H9 (cell line): ENCODE measurements at places on chromosomes 12 and 14.
A peak's percentile ranks its signal among the peaks of the same experiment; 100 is the strongest.

- no peaks in the 10 kb centered on the region for H3K27me3 ChIP-seq
- H3K36me3 ChIP-seq: no peaks in the 10 kb centered on the region
- H3K4me3 ChIP-seq: no peak overlapping the region
Observed at GRCh38 chr12:5260086-5260485, 171.8 kb upstream of the NTF3 start.

DNA sequence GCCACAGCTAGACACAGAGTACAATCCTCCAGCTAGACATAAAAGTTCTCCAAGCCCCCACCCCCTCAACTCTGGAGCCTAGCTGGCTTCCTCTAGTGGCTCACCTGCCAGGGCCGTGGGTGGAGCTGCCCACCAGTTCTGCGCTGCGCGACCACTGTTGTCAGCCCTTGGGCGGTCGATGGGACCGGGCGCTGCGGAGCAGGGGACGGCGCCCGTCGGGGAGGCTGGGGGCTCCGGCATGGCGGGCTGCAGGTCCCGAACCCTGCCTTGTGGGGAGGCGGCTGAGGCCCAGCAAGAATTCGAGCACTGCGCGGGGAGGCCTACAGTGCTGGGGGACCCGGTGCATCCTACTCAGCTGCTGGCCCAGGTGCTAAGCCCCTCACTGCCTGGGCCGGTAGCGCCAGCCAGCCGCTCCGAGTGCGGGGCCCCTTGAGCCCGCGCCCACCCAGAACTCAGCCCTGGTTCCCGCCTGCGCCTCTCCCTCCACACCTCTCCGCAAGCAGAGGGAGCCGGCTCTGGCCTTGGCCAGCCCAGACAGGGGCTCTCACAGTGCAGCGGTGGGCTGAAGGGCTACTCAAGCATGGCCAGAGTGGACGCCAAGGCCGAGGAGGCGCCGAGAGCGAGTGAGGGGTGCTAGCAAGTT, 51.0 kb downstream of the RTN1 start:
- H3K4me3 ChIP-seq: no peak overlapping the region
- no peak overlapping the region for H3K27ac ChIP-seq
- no peak for DNase-seq
- no peaks in the 10 kb centered on the region for H3K36me3 ChIP-seq

DNA sequence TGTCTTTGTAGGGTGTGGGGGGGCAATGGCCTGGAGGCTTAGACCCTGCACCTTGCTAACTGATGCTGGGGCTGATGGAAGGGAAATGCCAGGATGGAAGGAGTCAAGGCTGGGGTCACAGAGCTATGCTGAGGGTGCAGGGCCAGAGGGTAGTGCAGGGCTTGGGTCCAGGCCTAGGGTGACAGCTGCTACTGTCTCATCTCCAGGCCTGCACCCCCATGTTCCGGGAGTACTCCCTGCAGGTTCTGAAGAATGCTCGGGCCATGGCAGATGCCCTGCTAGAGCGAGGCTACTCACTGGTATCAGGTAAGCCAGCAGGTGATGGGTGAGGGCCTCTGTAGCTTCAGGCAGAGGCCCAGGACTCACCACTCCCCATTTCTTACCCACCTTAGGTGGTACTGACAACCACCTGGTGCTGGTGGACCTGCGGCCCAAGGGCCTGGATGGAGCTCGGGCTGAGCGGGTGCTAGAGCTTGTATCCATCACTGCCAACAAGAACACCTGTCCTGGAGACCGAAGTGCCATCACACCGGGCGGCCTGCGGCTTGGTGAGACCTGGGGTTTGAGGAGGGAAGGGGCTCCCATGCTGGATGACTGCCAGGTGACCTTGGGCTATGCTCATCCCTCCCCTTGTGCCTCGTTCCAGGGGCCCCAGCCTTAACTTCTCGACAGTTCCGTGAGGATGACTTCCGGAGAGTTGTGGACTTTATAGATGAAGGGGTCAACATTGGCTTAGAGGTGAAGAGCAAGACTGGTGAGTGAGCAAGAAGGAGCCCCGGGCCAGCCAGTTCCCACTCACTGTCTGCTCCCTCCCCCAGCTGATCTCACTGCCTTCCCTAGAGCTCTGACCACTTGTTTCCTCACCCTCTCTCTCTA, 4.1 kb downstream of the SHMT2 start:
- H3K27ac ChIP-seq: no peak overlapping the region
- no peak for DNase-seq
- peaks cover 23% of the 10 kb centered on the region; the same call in 1 of the 2 replicates for H3K27me3 ChIP-seq
- H3K4me3 ChIP-seq: peak overlapping the region; percentile 9; the same call in 1 of the 3 replicates

DNA sequence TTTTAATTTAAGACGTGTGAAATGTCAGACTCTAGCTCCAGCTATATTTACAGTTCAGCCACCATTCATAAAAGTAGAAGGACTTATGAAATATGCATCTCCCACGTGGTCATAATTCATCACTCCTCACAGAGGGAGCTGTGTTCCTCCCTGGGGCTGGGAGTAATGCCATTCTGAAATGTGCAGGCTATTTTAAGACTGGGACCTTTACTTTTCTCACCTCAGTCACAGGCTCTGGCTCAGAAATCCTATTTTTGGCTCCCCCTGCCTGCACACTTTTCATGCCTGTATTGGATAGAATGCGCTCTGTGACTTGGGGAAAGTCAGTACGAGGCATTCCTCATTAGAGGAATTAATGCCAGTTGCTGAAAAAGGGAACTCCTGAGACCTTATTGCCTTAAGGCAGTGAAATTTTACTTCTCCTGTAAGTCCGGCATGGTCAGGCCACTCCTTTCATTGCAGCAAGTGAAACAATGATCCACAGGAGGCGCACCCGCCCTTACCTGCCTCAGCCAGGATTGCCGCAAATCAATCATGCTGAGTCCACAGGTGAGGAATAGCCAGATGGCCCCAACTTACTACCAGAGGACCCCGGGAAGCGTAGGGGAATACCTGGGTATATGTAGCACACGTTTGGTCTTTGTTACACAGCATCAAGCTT, 1133.2 kb upstream of the TMEM132C start:
- H3K27me3 ChIP-seq: no peaks in the 10 kb centered on the region
- H3K4me1 ChIP-seq: no peaks in the 10 kb centered on the region
- DNase-seq: peak; percentile 83
- H3K36me3 ChIP-seq: no peaks in the 10 kb centered on the region
- no peak overlapping the region for H3K4me3 ChIP-seq
- no peak overlapping the region for H3K27ac ChIP-seq

DNA sequence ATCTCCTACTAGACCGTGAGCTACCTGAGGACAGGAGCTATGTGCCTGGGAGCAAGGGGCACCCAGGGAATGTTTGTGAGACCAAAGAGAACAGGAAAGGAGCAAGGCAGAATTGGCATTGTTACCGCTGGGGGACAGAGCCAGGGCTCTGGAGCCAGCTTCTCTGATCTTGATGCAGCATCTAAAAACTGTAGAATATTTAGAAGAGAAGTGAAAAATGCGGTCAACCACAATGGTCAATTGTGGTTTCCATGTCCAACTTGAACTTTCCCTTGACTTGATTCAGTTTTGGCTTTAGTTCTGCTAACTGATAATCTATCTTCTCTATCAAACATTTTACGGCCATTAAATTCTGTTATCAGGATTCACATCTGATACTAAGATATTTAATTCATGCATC, 201.2 kb downstream of the ANO4 start:
- no peaks in the 10 kb centered on the region for H3K27me3 ChIP-seq
- no peak overlapping the region for H3K4me3 ChIP-seq
- no peak for DNase-seq
- H3K36me3 ChIP-seq: no peaks in the 10 kb centered on the region
- no peak overlapping the region for H3K27ac ChIP-seq
- H3K4me1 ChIP-seq: no peaks in the 10 kb centered on the region

DNA sequence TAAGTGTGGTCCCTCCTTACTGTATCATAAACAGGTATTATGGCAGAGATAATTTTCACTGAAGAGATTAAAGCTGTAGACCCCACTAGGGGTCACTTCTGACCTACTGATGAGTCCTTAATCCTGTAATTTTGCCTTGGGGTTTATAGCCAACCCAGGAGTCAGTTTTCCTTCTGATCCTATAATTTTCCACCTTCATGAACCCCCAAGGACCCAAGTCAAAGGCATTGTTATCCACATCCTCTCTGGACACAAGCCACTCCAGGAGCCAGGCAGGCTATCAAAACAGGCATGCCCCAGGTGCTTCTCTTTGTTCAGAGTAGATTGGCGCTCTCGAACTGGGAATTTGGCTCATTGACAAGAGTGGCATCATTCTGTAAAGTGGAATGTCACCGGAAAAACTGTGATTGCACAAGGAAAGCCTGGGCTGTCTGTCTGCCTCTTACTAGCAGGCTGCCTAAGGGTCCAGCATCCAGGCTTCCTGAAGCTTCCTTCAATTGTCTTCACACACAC, 1523.2 kb upstream of the FLRT2 start:
- no peak for DNase-seq
- no peak overlapping the region for H3K4me3 ChIP-seq
- no peak overlapping the region for H3K27ac ChIP-seq
- H3K36me3 ChIP-seq: no peaks in the 10 kb centered on the region
- no peaks in the 10 kb centered on the region; the same call in 1 of the 2 replicates for H3K4me1 ChIP-seq

GRCh38 chr12:93664573-93665138, 12.5 kb upstream of the CRADD start:
- H3K4me1 ChIP-seq: no peaks in the 10 kb centered on the region
- DNase-seq: no peak
- H3K27me3 ChIP-seq: no peaks in the 10 kb centered on the region
- H3K27ac ChIP-seq: no peak overlapping the region

DNA sequence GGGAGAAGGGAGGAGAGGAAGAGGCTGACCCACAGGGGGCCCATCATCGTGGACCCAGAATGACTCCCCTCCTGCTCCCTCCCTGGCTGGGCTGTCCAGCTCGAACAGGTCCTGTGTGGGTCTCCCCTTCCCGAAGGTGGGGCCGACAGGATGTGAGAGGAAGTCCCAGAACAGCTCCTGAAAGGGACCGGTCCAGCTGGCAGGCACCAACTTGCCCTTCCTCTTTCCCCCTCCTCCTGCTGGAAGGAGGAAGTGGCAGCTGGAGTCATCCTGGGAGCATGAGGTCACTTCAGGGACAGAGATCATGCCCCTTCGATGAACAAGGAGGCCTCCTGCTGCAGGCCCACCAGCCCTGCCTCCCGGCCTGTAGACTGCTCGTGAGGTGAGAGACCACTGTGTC, 35.0 kb upstream of the BEGAIN start:
- no peak overlapping the region for H3K4me3 ChIP-seq
- H3K4me1 ChIP-seq: no peaks in the 10 kb centered on the region
- no peak overlapping the region for H3K27ac ChIP-seq
- no peaks in the 10 kb centered on the region for H3K27me3 ChIP-seq
- no peak for DNase-seq

GRCh38 chr14:24605435-24606190, 3.9 kb downstream of the GZMH start:
- H3K27ac ChIP-seq: no peak overlapping the region
- DNase-seq: peak; percentile 74
- no peak overlapping the region for H3K4me3 ChIP-seq
- no peaks in the 10 kb centered on the region for H3K4me1 ChIP-seq

DNA sequence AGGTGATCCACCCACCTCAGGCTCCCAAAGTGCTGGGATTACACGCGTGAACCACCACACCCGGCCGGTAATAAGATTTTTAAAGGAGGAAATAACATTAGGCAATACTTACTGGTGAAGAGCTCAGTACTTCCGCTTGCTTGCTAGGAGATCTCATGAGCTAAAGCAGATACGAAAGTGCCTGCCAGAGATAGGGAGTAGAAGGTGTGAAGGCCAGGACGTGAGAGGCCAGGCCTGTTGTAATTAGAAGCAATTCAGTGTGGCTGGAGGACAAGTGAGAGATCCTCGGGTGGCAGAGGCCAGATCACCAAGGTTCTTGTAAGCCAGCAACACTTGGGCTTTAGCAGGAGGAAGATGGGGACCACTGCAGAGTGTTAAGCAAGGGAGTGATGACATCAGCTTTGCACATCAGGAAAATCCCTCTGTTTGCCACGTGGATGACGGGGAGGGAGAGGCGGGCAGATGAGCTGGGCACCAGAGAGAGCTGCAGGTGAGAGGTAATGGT, 7.6 kb downstream of the TECPR2 start:
- no peaks in the 10 kb centered on the region for H3K27me3 ChIP-seq
- no peak for DNase-seq
- H3K4me1 ChIP-seq: no peaks in the 10 kb centered on the region
- no peak overlapping the region for H3K27ac ChIP-seq
- no peak overlapping the region for H3K4me3 ChIP-seq

DNA sequence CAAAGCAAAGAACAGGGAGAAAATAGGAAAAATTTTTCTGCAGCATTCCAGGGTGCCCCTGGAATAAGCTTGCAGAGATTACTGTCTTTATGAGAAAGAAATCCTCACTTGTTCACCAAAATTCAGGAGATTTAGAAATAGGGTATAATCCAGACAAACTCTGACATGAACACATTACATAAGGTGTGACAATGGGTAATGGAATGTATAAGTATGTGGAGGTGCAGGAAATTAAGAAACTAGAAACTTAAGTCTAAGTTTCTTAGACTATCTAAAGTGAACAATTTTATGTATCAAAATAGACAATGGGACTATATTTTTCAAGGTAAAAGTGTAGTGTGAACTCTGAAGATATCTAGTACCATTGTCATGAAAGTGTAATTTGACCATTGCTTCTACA, 140.0 kb upstream of the KITLG start:
- H3K27me3 ChIP-seq: no peaks in the 10 kb centered on the region
- H3K27ac ChIP-seq: no peak overlapping the region
- H3K36me3 ChIP-seq: no peaks in the 10 kb centered on the region
- no peak for DNase-seq
- H3K4me1 ChIP-seq: no peaks in the 10 kb centered on the region

- no peak overlapping the region for H3K27ac ChIP-seq
- DNase-seq: peak; percentile 30
- no peaks in the 10 kb centered on the region for H3K27me3 ChIP-seq
- H3K36me3 ChIP-seq: peaks cover 16% of the 10 kb centered on the region
- peaks cover 3% of the 10 kb centered on the region; the same call in 1 of the 2 replicates for H3K4me1 ChIP-seq
- H3K4me3 ChIP-seq: no peak overlapping the region
Observed at GRCh38 chr14:68643673-68644072, 149.2 kb downstream of the ZFP36L1 start.

DNA sequence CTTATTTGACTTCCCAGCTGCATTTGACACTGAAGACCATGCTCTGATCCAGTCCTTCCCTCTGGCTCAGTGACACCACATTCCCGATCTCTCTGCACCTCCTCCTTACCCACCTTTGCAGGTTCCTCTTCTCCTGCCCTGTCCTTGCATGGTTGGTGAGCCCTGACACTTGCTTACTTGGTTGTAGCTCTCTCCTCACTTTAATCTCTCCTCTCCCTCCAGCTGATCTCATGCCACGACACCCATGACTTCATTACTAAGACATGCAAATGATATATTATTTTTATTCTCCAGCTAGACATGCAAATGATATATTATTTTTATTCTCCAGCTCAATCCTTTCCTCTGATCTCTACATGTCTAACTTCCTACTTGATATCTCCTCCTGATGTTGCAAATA, at the start of gene SERPINA9:
TSS of gene SERPINA9 (minus strand) at position 175 of the 400 bp plus-strand sequence. CDS start 6,357 bp downstream, outside the sequence.
- H3K27ac ChIP-seq: no peak within 1 kb of the TSS
- no peak within 1 kb of the TSS for H3K4me3 ChIP-seq
- no peaks in the 10 kb centered on the region for H3K4me1 ChIP-seq
- H3K36me3 ChIP-seq: peaks cover 10% of the 10 kb centered on the region

DNA sequence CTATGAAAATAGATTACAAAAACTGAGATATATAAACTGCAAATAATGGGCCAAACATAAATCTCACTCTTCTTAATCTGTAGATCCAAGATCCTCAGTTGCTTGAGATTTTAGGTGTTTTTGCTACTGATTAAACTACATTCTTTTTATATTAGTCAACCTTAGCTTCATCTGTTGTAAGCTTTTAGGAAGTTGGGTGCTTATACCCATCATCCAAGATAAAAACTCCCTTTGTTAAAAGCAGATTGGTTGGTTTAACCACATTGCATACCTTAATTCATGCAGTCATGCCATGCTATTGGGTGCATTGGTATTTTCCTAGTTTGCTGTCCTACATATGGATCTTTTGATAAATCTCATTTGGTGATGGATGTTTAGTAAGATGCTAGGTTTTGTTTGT, 46.2 kb upstream of the DIP2B start:
- H3K4me1 ChIP-seq: no peaks in the 10 kb centered on the region
- peaks cover 71% of the 10 kb centered on the region for H3K36me3 ChIP-seq
- H3K27me3 ChIP-seq: no peaks in the 10 kb centered on the region
- H3K27ac ChIP-seq: no peak overlapping the region
